ENCODE measurements at places on chromosomes 3 and 15. TPM values are rescaled to one million over a fixed set of nuclear protein-coding genes. Genes with fewer than 3 reads are reported as not detected.

DNA sequence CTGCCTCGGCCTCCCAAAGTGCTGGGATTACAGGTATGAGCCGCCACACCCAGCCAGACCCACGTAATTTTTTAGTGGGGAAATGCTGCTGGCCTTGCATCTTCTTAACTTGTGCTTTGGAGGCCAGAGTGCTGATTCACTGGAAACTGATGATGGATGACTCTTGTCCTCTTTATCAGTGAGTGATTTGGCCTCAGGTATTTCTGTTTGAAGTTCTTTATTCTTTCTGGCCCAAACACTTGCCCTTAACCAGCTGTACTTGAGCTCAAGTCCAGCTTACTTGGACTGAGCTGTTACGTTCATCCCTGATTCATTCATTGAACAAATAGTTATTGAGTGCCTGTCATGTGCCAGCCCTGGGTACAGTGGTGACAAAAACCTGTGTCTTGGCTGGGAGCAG, 4.2 kb downstream of the PTPN23 start:
- peak; percentile 74 for DNase-seq

DNA sequence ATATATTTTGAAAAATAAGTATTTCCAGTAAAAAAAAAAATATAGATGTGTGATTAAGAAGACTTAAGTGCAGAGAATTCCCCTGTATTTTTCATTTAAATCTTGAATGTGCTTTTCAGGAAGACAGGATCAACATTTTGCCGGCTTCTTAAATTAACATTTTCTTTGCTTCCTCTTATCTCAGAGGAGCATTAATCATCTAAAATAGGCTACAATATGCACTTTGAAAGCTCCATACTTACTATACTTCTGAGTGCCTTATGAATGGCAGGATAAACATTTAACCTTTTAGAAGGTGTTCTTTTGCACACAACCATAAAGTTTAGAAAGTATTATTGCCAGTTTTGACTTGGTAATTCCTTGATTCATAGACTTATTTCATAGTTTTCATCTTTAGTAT, 164.3 kb downstream of the ECT2 start:
- no peak for DNase-seq

GRCh38 chr3:114035896-114036295, 20.4 kb downstream of the CCDC191 start:
- DNase-seq = no peak

SNX4 gene
- 51.3 TPM for polyA plus RNA-seq

IMPG2 gene
- 0.35 TPM for polyA plus RNA-seq

GRCh38 chr3:21377071-21377769, 373.8 kb downstream of the ZNF385D start:
- no peak for DNase-seq

- no peak for DNase-seq
These were observed 2.4 kb downstream of the HACD3 start for GRCh38 chr15:65532738-65533051.

- no peak for DNase-seq
These were observed 25.7 kb upstream of the WNT5A start for GRCh38 chr3:55512571-55513343.

DNA sequence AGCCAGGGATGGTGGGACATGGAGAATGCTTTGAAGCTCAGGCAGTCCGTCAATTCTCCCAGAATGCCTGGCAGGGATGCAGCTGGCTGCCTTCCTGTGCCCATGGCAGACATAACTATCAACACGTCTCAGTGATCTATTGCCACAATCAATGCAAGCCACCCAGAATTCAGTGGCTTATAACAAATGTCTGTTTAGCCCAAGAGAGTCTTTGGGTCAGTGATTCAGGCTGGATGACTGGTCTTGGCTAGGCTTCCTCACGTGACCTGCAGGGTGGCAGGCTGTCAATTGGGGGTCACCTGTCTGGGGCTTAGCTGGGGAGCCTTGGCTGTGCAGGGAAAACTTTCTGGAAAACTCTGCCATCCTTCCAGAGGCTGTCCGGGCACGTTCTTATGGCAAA, 213.1 kb upstream of the LRRFIP2 start:
- DNase-seq = no peak

- peak; percentile 36 for DNase-seq
These were observed 214.9 kb upstream of the ARRDC4 start for GRCh38 chr15:97745481-97746071.

DNA sequence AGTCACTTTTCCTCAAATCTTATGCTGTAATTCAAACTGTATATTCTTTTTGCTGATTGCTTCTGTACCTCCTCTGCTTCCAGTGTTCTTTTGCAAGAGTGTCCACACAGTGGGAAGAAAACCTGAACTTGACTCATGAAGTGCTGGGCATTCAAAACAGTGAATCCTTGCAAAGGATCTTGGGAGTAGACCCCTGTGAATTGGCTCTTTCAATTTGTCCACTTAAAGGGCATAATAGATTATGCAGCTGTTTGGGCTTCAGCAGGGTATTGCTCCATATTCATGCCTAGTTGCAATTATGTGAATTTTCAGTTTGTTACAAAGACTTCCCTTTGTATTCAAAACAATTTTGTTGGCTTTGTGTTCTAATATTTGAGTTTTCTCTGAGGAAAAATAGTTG, 11.4 kb downstream of the ZFAND6 start:
- no peak for DNase-seq

SI gene
- under 0.01 TPM for polyA plus RNA-seq

Data from adrenal gland (tissue), 19 donors.